AG08395 (cell line): ENCODE measurements at places on chromosomes 7 and 10.

DNA sequence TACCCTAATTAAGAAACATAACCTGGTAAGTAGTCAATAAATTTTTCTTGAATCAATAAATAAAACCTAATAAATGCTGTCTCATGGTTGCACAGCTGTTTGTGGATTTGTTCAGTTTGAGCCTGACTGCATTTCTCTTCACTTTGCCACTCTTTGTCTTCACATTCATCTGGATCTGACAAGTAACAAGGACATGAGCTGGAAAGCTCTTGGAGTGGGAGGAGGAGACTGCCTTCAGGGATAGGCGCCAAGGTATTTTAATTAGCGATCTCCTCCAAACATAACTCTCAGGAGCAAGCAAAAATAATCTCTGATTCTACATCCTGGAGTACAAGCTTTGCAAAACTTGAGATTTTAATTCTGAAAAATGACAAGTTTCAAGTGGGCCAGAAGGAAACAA lies 251.0 kb downstream of the BMPER start:
- peak; percentile 53 for DNase-seq

DNA sequence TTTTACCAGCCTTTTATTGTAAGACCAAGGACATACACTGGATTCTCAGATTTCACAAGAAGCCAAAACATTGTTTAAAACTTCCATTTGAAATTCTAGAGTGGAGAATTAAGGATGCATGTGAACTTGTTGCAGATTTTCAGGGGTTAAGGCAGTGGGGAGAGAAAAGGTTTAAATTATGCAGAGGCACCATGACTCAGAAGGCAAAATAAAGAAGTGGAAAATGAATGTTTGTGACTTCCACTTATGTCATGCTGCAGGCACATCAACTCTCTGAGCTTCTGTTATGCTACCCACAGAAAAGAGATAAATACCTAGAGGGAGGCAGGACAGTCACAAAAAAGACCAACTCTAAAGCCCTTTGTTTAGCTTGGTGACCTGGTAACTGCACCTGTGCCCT lies 84.4 kb upstream of the BET1 start:
- peak; percentile 35 for DNase-seq

- DNase-seq, result no peak
Measured at GRCh38 chr7:127803626-127804025, 151.6 kb downstream of the SND1 start.

GRCh38 chr10:89413398-89413912 lies 913 bp upstream of the IFIT5 start:
- no peak for DNase-seq

GRCh38 chr7:108234281-108234680 lies 104.1 kb upstream of the LAMB4 start:
- DNase-seq, result peak; percentile 15

- DNase-seq, result no peak
Measured at GRCh38 chr7:11612737-11613136, 219.3 kb downstream of the THSD7A start.
